NCI-H748 treated with DMSO at 0.1 percent for 48 hours (cell line): ENCODE measurements at places on chromosomes 16 and 17.

- no peak for DNase-seq
These were observed 12.5 kb downstream of the CDH13 start for GRCh38 chr16:82639263-82639662.

- no peak for DNase-seq
These were observed 60.9 kb downstream of the KLHDC4 start for GRCh38 chr16:87704754-87705353.

- DNase-seq = no peak
These were observed 2.2 kb downstream of the ZNF668 start for GRCh38 chr16:31071861-31072260.

GRCh38 chr17:75370286-75370915, 35.1 kb downstream of the GRB2 start:
- no peak for DNase-seq

DNA sequence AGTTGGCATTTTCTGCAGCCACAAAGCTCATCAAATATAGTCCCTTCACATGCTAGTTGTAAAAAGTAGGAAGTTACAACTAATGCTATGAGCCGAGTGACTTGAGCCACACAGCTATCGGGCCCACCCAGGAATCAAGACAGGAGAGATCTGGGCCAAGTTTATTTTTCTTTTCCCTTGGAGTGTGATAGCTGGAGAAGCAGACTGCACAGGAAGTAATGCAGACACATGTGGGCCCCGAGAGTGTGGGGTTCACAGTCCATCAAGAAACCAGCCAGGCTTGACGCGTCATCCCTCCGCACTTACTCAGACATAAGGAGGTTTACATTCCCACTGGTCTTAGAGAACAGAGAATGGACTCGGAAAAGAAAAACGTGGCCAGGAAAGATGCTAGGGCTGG, 403.1 kb upstream of the CDH11 start:
- DNase-seq = no peak

GRCh38 chr16:65731833-65732232, 610.0 kb upstream of the CDH11 start:
- no peak for DNase-seq

DNA sequence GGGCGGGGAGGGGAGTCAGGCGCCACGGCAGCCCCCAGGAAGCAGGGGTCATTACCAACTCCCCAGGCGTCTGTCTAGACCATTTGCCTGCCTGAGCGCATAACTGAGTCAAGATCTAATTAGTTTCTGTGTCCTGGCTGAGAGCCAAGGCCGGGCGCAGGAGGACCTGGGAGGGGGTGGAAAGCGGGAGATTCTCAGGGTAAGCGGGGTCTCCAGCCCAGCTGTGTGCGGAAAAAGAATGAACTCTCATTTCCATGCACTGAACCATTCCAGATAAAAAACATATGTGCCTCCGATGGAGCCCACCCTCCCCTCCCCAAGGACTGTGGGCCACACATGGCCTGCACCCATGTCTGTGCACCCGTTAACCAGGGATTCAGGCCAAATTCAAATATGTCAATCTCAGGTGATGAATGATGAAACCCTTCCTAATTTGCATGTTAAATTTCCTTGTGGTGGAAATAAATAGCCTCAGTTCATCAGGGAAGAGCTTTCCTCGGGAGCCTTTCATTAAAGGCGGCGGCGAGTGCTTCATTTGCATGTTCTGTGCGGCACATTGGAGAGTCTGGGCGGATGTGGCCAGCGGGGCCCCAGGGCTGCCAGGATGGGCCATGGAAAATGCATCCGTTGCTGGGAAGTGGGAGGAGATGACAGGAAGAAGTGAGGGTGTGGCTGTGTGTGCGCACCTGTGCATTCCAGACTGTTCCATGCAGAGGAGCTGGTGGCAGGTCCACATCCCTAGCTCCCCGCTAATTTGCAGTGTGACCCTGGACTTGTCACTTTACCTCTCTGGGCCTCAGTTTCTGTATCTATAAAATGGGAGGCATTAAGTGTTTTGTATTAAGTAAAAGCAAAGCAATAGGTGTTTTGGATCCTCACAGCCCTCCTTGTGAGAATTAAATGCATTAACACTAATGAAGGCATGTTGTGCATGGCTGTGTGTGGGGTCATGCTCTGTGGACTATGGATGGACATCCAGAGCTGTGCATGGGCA, 151.1 kb downstream of the SDK2 start:
- DNase-seq = peak; percentile 57

DNA sequence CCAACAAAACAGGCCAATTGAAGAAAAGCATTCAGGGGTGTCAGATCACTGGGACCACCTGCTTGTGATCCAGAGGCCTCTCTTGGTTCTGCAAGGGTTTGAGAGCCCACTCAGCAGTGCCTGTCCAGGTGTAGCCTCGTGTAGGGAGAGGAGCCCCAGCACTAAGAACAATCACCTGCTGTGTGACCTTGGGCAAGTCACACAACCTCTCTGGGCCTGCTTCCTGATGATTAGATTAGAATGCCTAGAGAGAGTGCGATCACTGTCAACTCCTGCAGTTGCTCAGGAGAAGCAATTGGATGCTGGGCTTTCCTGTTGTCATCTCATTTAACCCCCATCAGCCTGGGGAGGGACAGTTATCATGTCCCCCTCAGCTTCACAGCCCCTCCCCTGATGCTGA, 10.2 kb downstream of the DLX3 start:
- DNase-seq = no peak

DNA sequence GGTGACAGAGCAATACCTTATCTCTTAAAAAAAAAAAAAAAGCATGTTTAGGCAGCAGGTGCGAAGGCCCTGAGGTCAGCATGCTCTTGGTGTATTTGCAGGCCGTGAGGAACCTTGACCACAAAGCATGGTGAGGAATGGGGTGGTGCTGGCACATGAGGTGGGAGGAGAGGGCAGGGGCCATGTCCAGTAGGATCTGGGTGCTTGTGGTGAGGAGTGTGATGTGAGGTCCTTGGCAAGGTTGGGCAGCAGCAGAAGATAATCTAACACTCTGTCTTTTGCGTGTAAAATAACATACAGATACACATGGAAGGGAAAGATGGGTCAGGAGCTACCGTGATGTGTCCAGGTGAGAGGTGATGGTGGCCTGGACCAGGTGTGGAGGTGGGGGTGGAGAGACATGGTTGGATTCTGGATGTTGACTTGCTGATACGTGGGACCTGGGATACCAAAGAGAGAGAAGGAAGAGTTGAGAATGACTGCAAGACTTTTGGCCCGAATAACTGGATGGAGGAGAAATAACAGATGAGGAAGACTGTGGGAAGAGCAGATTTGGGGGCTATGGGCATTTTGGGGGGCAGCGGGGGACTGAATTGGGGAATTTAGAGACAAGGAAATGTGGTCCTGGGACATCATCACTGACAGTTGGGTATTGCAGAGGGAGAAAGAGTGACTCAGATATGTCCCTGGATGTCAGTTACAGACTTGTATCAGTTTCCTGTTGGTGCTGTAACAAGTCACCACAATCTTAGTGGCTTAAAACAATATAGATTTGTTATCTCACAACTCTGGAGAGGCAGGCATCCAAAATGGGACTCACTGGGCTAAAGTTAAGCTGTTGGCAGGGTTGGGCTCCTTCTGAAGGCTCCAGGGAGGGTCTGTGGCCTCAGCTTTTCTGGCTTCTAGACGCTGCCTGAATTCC, 274.9 kb downstream of the HAPSTR1 start:
- no peak for DNase-seq

DNA sequence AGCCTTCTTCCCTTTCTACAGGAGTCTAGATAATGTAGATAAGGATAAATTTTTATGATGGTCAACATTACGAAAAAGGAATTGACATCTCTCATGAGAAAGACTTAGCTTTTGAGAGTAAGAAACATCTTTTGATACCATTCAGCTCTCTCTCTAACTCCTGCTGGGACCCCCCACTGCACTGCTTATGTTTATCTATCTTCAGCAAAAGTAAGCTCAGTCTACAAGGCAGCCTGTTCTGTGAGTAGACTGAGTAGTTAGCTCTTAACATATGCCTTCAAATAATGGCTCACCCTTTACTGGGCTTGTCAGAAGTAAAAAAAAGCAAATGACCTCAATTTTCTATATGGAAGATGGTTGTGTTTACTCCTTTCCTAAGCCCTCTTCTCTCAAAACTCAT, 372.2 kb upstream of the CDH11 start:
- no peak for DNase-seq

DNA sequence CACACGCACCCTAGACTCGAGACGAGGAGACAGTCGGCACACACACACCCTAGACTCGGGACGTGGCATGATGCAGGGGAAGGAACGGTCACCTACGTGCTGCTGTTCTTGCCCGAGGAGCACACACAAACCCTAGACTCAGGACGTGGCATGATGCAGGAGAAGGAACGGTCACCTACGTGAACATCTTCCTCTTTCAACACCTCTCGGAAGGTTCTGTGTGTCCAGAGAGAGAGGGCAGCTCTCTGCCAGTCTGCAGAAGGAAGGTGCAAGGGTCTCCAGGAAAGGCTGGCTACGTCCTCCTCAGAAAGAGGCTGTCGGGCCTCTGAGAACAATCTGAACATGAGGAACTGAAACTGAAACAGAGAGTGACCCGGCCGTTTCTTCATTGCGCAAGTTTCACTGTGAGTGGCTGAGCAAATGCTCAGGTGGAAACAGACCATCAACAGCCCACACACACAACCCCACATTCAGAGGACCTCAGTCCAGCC, 43.4 kb downstream of the ZNF276 start:
- no peak for DNase-seq

GRCh38 chr17:51947160-51947735, 211.3 kb downstream of the CA10 start:
- peak; percentile 62 for DNase-seq

GRCh38 chr17:61381537-61381936, 18.1 kb upstream of the TBX2 start:
- DNase-seq = no peak

- DNase-seq = peak; percentile 67
These were observed 5.0 kb upstream of the SPIRE2 start for GRCh38 chr16:89823087-89823823.

DNA sequence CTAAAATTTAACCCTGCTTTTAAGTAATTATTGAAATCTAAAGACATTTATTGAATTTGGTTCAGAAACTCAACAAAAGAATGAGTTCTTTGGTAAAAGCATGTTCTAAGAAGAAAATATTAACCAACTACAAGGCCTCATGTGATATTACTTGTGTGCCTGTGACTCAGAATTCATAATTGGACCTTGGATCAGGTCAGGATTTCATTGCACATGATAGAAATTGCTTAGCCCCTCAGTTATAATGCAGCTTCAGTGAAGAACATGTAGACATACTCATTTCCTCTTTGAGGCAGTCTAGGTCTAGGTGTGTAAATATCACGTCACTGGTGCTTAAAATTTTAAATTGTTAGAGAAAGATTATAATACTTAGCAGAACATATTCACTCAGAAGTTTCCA, 410.0 kb upstream of the SOX9 start:
- no peak for DNase-seq

DNA sequence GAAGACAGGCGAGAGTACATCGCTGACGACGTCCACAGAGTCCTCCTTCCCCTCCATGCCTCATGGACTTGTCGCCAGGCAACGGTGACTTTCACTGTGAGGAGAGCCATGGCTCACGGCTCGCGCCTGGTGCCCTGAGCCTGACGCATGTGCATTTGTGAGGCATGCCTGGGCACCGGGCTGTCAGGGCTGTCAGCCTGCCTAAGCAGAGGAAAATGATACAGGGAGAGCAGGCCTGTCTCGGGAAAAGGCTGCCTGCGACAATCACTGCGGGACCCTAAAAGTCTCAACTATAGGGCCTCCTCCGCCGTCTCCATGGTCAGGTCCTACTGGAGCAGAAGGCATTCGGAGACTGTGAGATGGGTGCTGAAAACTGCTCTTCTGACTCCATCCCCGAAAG, 135.5 kb upstream of the WSB1 start:
- DNase-seq = no peak

- DNase-seq = no peak
These were observed 6.4 kb upstream of the USP36 start for GRCh38 chr17:78847052-78847451.

GRCh38 chr16:8816967-8817655, 19.5 kb downstream of the PMM2 start:
- no peak for DNase-seq

GRCh38 chr16:15575293-15576049, 67.5 kb downstream of the MARF1 start:
- no peak for DNase-seq

GRCh38 chr17:47297661-47298400, 25.9 kb upstream of the EFCAB13 start:
- DNase-seq = no peak

DNA sequence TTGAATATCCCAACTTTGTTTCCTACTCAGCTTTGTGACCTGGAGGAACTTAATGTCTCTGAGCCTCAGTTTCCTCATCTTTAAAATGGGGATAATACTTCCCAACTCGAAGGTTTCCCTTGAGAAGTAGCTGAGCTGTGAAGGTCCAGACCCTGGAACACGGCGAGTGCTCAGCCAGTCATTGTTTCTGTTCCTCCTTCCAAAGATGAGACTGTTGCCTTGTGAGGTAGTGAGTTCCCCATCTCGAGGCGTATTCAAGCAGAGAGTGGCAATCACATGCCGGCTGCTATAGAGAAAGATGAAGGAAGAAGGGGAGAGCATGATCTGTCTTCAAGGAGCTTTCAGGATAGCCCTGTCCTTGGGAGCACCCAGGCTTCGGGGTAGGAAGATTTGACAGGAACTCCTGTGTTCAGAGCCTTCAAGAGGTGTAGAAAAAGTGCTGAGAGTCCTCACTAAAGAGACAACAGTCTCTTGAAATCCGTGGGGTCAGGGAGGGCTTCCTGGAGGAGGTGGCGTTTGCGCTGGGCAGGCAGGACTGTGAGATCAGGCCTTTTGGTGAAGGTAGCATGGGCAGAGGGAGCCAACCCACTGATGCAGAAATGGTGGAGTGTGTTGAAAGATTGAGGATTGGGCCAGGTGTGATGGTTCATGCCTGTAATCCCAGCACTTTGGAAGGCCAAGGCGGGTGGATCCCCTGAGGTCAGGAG, 27.2 kb downstream of the SPNS2 start:
- no peak for DNase-seq

GRCh38 chr17:9666461-9667050, 21.2 kb downstream of the USP43 start:
- DNase-seq = no peak

GRCh38 chr16:88697831-88698615, 8.2 kb downstream of the RNF166 start:
- DNase-seq = no peak

DNA sequence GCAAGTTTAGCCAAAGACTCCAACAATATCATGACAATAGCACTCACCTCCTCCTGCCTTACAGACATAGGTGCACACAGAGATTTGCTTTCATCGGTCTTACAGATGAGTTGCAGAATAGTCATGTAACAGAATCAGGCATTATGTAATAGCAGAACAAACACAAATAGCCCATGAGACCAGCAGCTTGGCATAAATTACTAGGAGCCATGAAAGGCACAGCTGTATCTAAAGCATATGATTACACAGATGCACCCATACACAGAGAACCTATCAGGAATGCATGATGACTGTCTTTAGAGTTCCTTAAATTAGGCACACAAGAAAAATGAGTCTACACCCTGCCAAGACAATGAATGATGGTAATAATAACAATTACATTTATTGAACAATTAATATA, 342.0 kb upstream of the XYLT1 start:
- DNase-seq = no peak

GRCh38 chr17:7885367-7886226, 3.0 kb upstream of the CHD3 start:
- peak; percentile 61 for DNase-seq

- no peak for DNase-seq
These were observed 3.3 kb upstream of the TNFRSF13B start for GRCh38 chr17:16975277-16975651.

- no peak for DNase-seq
These were observed 268.7 kb upstream of the ASIC2 start for GRCh38 chr17:33561569-33562334.
